ENCODE measurements at places on chromosomes 12 and 14. TPM values are rescaled to one million over a fixed set of nuclear protein-coding genes. Genes with fewer than 3 reads are reported as not detected.

GRCh38 chr12:29463198-29463597 is 34.3 kb downstream of the OVCH1 start:
- DNase-seq, result no peak

Gene ACAD10
- total RNA-seq, result 25.2 TPM

DNA sequence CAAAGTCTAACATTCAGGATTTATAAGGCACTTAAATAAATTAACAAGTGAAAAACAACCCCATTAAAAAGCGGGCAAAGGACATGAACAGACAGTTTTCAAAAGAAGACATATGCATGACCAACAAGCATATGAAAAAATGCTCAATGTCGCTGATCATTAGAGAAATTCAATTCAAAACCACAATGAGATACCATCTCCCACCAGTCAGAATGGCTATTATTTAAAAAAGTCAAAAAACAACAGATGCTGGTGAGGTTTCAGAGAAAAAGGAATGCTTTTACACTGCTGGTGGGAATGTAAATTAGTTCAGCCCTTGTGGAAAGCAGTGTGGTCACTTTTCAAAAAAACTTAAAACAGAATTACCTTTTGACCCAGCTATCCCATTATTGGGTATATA is 60.7 kb upstream of the BDKRB2 start:
- no peak for DNase-seq

DNA sequence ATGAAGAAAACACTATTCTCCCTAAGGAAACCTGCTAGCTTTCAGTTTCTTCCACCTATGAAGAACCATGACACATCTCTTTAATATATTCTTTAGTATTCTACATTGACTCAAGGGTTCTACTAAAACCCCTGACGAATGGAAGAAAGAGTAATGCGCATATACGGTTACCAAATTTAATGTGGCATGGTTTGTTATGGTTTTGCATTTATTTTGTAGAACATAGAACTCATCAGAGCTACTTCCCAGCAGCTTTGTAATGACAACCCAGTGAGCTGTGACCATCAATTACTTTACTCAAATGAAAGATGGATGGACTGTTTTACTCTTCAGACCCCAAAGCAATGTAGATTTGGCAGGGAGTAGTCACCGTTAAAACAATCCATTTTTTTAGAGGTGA is 19.2 kb downstream of the PTHLH start:
- no peak for DNase-seq

Gene AMDHD1
- 2.2 TPM for total RNA-seq

DNA sequence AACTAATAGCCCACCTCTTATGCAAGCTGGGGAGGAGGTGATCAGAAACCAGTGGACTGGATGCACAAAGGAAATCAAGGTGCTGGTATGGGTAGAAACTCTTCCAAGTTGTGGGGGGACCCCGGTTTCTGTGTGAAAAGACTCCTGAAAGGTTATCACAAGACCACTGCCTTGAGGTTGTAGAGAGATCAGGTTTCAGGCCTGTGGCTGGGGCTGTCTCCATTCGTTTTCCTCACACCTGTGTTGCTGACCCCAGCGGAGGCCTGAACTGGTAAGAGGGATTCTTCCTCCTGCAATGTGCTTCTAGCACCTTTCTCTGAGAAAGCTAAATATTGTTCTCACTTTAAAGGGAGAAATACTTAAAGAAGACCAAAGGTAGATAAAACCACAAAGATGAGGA is 9.3 kb upstream of the OR4K5 start:
- no peak for DNase-seq

GRCh38 chr14:81471062-81471461 is 62.6 kb downstream of the SEL1L start:
- no peak for DNase-seq

DNA sequence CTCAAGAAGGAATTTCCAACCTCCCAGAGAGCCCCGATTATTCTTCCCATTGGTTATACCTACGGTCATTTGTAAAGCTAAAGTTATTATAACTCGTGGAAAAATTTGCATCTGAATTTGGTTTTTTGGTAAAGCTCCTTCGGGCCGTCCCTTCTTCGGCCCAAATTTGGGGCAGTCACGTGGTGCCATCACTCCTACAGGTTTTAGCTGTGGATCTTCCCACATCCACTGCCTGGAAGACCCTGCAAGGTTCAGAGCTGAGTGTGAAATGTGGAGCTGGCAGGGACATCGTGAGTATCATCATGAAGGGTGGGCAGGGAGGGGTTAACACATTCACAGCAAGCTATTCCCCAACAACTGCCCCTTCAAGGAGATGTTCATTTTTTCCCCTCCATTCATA is 105.7 kb downstream of the NT5DC3 start:
- no peak for DNase-seq

- no peak for DNase-seq
Observed at GRCh38 chr12:45388545-45388944, 172.7 kb downstream of the ANO6 start.

DNA sequence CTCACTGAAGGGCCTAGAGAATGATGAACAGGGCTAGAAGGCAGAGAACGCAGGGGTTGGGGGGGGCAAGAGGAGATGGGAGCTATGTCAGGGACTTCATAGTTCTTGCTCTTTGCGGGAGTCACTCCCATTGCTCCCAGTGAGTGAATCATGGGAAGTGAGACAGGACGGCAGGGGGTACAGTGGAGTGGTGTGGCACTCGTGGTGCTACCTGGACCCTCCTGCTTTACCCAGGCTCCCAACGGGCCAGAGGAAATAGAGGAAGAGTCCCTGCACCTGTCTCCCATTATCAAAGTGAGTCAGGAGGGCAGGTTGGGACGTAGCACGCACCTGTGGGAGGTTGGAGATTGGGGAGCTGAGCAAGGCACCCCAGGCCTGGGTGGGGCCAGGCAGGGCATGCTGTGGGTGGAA is 1.3 kb upstream of the KRT8 start:
- DNase-seq, result peak; percentile 44

DNA sequence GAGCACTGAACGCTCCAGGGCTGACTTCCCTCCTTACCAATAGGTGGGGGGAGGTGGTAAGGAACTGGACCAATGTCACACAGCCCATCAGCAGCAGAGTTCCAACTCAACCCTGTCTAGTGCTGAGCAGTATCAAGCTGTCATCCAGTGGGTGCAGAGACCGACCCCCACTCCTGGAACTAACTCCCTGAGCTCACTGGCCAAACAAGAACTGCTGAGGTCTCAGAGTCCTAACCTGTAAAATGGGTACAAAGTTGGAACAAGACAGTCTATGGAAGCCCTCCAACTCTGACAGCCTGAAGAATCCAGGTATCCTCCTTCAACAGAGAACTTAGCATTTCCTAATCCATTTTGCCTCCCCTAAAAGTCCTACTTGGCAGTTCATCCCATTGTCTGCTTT is 91.1 kb upstream of the CLMN start:
- DNase-seq, result no peak

- peak; percentile 84 for DNase-seq
Observed at GRCh38 chr12:54191550-54192022, 2.8 kb upstream of the SMUG1 start.

Gene RGS6
- not detected for total RNA-seq
